ENCODE measurements at places on chromosomes 16 and 17.
A peak's percentile ranks its signal among the peaks of the same experiment; 100 is the strongest.

DNA sequence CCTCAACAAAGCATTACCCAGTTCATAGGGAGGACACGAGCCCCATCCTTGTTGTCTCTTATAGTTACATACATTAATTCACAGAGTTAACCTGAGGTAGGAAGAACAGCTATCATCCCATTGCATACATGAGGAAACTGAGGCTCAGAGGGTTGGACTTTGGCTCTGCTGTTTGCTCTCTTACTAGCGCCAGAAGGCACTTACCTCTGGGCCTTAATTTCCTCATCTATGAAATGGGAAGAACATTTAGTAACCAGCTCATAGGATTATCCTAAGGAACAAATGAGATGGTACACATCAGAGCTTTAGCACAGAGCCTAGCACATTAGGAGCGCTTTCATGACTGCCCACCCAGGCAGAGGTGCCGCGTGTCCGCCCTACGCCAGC, 27.6 kb downstream of the NEUROD2 start:
- no peak for DNase-seq

DNA sequence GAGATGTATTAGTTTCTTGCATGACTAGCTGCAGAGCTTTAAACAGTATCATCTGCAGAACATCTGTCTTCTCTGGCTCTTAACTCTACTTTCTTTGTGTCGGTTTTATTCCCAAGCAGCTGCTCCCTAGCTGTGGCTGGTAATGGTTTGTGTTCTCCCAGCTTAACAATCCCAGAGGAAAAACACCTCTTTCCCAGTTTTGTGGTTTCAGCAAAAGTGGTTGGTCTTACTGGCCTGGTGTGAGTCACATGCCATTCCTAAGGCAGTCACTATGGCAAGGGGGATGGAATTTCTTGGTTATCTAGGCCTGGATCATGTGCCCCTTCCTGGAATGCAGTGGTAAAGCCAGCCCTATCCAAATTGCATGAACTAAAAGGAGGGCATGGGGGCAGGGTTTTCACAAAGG, 27.5 kb downstream of the OMG start:
- DNase-seq, result no peak

- DNase-seq, result no peak
Observed at GRCh38 chr17:57638284-57638683, 106.8 kb downstream of the CCDC182 start.

DNA sequence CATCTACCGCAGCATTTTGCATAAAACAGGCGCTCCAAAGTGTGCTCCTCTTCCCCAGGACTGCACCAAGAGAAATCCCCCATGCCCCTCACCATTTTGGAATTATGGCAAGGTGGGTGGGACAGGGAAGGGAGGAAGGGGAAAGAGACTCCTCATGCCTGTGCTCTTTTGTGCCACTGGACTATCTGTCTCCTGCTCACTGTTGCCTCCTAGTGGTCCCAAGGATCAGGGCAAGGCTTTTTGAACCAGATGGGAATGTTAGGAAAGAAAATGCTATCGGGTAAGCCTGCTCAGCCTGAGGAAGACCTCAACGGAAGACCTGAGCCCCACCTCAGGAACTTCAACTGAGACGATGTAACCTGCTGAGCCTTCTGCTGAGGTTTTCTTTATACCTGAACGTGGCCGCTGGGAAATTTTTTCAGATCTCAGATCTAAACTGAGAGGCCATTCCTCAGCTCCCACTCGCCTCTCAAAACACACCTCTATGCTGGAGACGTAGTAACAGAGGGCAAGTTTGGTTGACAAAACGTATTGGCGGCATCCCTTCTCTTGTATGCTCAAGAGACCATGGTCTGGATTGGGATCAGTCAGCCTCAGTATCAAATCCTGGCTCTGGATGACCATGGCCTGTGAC, 58.3 kb downstream of the SPACA3 start:
- DNase-seq, result peak; percentile 44

DNA sequence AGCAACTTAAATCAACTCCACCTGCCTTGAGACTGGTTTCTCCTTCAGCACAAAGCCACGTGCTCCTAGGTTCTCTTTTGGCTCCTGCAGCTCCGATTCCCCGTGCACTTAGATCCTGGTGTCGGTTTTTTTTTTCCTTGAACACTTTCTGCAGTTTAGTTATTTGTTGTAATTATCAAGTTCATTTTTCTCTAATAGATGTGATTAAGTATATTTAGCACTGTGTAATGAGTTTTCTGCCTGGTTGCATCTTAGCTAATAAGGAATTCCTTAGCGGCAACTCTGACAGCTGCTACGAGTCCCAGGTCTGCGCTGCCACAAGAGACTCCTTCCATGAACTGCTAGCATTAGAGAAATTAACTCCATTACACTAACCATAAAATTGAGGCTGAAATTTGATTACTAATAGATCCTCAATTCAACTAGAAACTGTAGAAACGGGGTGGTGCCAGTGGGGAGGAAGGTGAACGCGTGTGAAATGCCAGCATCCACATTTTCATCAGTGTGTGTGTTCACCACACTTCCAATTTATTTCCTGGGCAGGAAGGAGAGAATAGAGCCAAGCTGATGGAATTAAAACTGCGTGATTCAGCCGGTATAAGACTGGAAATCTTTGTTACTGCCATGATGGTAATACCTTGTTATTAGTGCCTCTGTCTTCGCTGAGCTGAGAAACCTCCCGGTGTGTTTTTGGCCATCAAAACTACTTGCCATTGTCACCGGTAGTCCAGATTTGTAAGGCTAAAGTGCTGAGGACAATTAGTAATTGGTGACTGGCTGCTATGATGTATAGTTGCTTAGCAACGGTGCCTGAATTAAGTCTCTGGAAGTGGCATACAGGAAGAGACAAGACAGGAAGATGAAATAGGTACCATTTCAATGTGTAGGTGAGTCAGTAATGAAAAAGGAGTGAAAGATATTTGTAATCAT, 232.4 kb downstream of the IRX3 start:
- no peak for DNase-seq

DNA sequence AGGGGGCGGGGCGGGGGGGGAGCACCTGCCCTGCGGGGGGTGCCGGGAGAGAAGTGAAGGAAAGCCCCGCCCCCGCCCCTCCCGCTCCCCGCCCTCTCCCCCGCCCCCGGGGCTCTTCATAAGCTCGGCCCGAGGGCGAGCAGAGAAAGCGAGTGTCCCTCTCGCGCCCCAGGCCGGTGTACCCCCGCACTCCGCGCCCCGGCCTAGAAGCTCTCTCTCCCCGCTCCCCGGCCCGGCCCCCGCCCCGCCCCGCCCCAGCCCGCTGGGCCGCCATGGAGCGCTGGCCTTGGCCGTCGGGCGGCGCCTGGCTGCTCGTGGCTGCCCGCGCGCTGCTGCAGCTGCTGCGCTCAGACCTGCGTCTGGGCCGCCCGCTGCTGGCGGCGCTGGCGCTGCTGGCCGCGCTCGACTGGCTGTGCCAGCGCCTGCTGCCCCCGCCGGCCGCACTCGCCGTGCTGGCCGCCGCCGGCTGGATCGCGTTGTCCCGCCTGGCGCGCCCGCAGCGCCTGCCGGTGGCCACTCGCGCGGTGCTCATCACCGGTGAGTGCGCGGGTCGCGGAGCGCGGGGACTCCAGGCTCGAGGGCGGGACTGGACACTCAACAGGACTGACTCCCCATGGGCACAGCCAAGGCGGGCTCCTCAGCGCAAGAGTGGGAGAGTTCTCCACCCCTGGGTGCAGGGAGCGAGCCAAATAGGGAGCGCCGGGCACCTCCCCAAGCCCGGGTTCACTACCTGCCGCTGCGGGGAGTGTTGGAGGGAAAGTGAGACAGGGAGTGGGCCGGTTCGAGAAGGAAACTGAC, at the start of gene HSD11B2:
Gene HSD11B2 (plus strand): TSS at position 145 of the 798 bp plus-strand sequence. CDS start 128 bp downstream, at position 273.
- DNase-seq, result peak; percentile 63

DNA sequence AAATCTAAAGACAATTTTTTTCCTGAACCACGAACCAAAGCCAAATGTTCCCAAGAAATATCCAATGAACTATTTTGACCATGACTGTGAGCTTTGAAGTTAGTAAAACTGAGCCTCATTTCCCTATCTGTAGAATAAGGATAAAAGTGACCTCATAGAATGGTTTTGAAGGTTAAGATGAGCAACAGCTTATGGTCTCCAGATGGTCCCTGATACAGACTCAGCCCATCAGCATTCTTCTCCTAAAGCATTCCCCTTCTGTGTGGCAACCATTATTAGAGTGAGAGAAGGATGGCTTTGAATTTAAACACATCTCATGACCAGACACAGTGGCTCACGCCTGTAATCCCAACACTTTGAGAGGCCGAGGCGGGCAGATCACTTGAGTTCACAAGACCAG, 70.1 kb downstream of the COPRS start:
- no peak for DNase-seq

- no peak for DNase-seq
Observed at GRCh38 chr16:66585481-66586239, 6.4 kb downstream of the CMTM2 start.

- no peak for DNase-seq
Observed at GRCh38 chr16:51430716-51431369, 279.8 kb upstream of the SALL1 start.

DNA sequence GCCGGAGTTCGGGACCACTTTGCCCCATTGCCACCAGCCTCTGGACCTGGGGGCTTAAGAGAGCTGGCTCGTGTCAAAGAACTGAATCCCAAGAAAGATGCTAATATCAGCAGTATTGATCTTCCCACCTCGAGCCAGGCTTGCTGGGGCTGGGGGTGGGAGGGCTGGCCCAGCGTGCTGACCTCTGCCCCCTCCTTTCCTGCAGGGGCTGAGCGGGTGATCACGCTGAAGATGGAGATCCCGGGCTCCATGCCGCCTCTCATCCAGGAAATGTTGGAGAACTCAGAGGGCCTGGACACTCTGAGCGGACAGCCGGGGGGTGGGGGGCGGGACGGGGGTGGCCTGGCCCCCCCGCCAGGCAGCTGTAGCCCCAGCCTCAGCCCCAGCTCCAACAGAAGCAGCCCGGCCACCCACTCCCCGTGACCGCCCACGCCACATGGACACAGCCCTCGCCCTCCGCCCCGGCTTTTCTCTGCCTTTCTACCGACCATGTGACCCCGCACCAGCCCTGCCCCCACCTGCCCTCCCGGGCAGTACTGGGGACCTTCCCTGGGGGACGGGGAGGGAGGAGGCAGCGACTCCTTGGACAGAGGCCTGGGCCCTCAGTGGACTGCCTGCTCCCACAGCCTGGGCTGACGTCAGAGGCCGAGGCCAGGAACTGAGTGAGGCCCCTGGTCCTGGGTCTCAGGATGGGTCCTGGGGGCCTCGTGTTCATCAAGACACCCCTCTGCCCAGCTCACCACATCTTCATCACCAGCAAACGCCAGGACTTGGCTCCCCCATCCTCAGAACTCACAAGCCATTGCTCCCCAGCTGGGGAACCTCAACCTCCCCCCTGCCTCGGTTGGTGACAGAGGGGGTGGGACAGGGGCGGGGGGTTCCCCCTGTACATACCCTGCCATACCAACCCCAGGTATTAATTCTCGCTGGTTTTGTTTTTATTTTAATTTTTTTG, 8.5 kb downstream of the GJD3 start:
- DNase-seq, result no peak

DNA sequence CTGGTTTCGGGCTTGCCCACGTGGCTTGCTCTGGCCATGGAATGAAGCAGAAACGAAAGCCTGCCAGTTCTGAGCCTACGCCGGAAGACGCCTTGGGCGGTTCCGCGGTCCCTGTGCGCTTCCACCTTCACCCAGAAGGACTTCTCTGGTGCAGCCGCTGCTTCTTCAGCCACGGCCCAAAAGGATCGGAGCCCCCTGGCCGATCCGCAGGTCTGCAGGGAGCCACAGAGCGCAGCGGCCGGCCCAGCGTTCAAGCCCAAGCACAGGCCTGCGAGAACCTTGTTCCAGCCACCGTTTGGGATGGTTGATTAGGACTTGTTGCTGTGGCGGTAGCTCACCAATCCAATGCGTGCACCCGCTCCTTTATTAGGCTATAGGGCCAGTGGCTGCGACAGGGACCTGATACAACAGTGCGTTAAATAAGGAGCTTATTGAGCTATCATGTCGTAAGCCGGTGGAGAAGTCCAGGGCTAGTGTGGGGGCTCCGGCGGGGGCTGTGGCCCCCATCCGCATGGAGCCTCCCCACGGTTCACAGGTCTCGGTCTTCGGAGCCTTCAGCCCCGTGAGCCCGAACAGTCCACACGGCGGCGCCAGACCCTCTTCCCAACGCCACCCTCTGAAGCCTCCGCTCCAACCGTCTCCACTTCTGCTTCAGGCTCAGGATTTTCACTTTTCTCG, 10.2 kb upstream of the MPP2 start:
- DNase-seq, result no peak

- DNase-seq, result no peak
Observed at GRCh38 chr17:4500191-4500571, 1.5 kb downstream of the SPNS2 start.

- DNase-seq, result no peak
Observed at GRCh38 chr16:53209877-53210276, 155.1 kb downstream of the CHD9 start.

- DNase-seq, result no peak
Observed at GRCh38 chr17:35709874-35710273, 21.6 kb upstream of the RASL10B start.

DNA sequence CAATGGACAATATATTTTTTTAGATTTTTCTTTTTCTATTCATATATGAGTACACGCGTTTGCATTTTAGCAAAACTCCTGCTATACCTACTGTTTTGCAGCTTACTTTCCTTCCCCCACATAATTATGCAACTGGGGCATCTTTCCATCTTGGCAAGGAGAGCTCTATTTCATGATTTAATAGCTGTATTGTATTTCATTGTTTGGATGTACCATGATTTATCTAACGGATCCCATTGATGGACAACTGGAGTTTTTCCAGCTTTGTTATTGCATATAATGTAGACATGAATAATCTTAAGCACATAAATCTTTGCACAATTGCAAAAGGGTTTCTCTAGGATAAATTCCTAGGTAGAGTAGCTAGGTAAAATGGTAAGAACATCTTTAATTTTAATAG, 133.9 kb downstream of the PITPNC1 start:
- no peak for DNase-seq

- no peak for DNase-seq
Observed at GRCh38 chr16:69833357-69834282, 71.5 kb downstream of the WWP2 start.

DNA sequence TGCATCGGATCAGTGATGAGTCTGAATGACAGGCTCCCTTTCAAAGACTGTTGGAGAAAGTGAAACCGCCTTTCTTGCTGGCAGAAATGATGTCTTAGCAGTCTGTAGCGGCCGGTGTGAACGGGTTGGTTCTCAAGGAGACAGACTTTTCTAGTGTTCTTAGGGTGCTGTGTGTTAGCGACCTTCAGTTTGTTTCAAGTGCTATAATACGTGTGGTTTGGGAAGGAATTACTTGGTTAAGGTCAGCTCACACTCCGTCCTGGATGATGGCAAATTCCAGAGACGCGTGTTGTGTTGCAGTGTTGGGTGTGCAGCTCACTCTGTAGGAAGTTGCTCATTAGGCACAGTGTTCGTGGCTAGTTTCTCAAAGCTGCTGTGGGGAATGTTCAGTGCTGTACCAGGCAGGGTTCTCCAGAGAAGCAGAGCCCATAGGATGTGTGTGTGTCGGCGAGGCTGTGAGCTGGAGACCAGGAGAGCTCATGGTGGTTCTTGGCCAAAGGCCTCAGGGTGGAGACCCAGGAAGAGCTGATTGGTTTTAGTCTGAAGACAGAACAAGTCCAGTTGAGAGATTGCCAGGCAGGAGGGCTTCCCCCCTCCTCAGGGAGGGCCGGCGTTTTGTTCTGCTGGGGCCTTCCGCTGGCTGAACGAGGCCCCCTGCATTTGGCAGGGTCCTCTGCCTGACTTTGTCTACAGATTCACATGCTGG, 37.6 kb downstream of the ZNF750 start:
- no peak for DNase-seq

Data from GM12891 (cell line).